ENCODE measurements at places on chromosomes 5 and 9.

GRCh38 chr9:92064711-92065110 lies 50.5 kb downstream of the SPTLC1 start:
- no peak for DNase-seq

DNA sequence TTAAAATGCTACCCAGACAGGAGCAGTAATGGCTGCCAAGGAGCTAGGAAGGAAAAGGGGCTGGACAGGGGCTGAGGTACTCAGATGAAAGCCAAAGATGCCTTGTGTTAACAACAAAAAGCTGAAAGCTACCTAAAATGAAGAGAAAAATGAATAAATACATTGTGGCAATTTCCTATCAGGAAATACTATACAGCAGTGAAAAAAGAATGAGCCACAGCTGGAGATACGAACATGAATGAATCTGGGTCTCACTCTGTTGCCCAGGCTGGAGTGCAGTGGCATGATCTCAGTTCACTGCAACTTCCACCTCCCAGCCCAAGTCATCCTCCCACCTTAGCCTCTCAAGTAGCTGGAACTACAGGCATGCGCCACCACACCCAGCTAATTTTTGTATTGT lies 6.3 kb downstream of the TNIP1 start:
- DNase-seq = no peak

DNA sequence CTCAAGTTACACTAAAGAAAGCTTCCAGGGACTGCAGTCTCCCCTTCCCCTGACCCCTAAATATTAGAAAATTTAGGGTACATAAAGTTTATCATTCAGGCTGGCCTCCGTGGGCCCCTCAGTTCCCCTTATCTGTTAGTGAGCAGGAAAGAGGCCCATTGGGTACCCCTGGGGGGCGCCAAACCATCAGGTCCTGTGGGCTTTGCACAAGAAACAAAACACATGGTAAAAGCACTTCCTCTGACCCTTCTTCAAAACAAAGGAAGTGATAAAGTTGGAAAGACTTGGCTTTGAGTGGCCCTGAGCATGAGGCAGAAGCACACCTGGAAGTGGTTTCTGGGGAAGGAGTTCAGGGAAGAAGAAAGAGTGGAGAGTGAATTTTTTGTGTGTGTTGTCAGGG lies 213.0 kb downstream of the SMARCA2 start:
- DNase-seq = no peak

DNA sequence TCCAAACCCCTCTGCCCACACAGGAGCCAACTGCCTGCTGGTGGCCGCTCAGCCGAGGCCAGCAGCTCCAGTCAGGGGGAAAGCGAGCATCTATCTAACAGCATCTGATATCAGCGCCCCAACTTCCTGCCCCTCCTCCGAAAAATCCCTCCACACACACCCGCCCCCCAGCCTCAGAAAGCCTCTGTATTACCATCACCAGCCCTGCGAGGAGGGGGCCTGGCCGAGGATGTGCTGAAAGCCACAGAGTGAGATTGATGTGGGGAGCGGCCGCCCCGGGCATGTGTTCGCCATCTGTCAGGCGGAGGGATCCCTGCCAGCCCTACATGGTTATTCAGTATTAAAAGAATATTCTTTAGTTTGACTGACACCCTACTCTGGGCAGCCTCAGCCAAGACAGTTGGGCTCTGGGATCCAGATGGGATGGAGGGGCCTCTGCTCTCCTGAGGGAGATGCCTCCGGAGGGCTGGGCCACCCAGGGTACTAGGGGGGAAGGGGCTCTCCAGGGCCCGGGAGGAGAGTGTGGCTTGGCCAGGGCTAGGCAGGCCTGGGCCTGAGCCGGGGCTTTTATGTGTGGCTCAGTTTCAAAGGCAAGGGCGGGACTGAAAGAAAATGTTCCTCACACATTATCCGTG lies 98.0 kb downstream of the HSD17B3 start:
- DNase-seq = no peak

DNA sequence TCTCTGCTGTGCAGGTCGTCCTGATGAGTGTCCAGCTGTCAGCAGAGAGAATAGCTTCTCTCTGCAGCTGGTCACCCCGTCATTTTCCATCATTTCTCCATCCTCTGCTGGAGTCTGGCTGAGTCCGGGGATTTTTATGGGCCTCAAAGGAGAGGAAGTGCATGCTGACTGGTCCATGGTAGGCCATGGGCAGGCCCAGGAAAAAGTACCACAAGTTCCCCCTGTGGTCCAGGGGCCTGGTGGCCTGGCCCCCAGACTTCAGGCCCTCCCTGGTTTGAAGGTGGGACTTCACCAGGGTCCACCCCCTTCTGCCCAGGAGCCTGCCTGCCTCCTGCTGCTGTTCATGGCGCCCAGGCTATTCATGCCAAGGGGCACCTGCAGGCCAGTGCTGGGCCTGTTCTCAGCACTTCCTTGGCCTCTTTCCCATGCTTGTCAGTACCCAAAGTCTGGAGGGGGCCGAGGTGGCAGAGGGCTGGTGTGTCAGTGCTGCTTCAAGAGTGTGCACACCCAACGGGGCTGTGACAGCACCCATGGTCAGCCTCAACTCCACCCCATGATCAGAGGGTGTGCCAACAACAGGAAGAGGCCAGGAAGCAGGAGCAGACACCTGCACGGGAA lies 7.3 kb upstream of the MTMR12 start:
- DNase-seq = no peak

- no peak for DNase-seq
Measured at GRCh38 chr5:172901012-172901780, 58.0 kb upstream of the RPL26L1 start.

- no peak for DNase-seq
Measured at GRCh38 chr5:85998656-85999055, 619.1 kb upstream of the COX7C start.

GRCh38 chr9:3099646-3100045 lies 255.8 kb upstream of the PUM3 start:
- no peak for DNase-seq

DNA sequence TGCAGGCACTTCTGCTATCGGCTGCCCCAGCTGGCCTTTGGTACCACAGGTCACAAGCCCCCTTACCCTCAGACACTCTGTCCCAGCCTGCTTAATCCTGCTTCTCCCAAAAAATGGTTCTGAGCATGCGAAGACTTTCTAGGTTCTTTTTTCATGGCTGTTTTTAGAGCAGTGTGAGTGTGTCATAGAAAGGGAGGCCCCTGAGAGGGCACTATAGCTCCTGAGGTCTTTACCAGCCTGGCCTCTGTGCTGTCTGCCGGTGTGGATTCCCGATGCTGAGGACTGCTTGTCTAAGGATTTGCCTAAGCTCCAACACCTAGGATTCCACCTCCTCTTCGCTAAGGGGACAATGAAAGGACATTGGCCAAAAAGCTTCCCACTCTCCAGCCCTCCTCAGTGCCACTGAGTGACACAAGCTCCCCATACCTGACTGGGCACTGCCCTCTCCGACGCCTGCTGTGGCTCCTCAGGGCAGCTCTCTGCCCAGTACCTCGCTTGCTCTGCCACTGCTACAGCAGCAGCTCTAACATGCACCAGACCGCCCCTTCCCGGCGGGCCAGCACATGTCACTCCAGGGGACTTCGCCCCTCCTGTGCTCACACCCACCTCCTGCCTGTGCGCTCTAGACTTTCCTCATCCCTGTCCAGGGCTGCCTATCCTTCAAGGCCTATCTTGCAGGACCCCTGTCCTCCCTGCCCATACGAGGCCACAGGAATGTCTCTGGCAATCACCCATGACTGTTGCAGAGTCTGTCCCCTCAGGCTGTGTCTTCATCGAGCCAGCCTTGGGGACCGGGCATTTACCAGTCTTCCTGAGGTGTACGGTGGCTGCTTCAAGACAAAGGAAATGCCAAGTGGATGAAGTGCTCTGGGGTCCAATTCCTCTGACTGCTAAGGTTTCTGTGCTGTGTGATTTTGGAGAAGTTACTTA lies 21.0 kb downstream of the MACROH2A1 start:
- no peak for DNase-seq

GRCh38 chr5:3300726-3301125 lies 294.9 kb upstream of the IRX1 start:
- DNase-seq = no peak

- no peak for DNase-seq
Measured at GRCh38 chr5:33415811-33416354, 24.9 kb upstream of the TARS1 start.

DNA sequence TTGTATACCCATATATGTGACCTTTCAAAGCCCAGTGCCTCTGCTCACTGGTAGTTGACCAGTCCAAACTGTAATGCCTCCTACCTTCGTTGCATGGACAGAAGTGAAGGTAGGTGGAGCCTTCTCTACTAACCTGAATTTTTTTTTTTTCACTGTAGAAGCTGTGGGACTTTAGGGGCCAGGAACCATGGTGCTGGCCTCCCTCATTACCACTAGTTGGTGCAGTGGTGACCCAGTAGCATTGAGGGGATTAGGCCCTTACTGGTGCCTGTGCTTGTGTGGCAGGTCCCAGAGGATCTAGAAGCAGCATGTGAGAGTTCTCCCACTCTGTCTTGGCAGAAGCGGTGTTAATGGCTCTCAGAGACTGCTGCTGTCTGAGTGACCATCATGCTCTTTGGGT lies 2.3 kb downstream of the RALGPS1 start:
- no peak for DNase-seq

GRCh38 chr9:2263665-2264064 lies 248.5 kb downstream of the SMARCA2 start:
- DNase-seq = no peak

- DNase-seq = no peak
Measured at GRCh38 chr9:20582150-20582549, 40.1 kb downstream of the MLLT3 start.

DNA sequence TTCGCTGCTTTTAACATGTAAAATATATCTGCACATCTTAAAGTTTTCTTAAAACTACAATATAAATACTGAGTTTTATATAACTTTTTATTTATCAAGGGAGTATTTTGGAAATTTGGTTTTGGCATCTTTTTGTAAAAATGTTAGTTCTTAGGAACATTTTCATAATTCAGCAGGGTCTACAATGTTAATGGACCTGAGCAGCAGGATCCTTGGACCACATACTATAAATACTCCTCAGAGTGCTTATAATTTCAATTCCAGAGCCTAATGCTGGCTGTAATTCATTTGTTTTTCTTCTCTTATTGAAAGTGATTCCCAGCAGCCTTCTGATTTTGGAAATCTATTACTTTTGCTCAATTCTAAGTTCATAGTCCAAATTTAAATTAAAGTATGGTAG lies 1216.2 kb downstream of the MAT2B start:
- DNase-seq = no peak

GRCh38 chr5:145750199-145750598 lies 84.9 kb downstream of the PRELID2 start:
- DNase-seq = no peak

- no peak for DNase-seq
Measured at GRCh38 chr5:40634593-40634992, 45.1 kb upstream of the PTGER4 start.

DNA sequence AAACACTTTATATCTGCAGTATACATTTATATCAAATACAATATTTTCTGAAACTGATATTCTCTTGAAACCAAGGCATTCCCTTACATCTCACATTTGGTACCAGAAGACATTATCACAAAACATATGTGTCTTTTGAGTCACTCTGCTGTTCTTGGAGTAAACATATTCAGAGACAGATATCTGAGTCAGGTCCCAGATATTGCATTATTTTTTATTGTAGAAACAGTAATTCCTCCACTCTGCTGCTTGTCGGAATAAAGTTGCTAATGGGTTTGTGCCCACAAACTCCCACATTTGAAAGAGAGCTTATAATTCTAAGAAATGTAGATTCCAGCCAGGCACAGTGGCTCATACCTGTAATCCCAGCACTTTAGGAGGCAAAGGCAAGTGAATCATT lies 261.1 kb upstream of the DAPK1 start:
- DNase-seq = no peak

DNA sequence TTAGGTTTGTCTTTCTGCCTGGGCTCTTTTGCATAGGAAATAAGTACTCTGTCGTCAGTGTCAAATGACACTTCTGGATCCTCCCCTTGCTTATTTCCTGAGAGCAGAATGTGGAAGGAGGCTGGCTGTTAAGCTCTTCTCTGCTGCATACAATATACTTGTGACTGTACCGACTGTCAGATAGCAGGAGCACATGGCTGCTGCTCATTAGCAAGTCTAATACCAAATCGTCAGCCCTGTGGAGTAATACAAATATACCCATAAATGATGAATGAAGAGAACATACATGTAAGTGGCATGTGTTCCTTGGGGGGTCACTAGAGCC lies at the start of gene GPR151:
TSS of gene GPR151 (minus strand) at position 40 of the 325 bp plus-strand sequence. CDS start 77 bp downstream, outside the sequence.
- no peak for DNase-seq

GRCh38 chr9:120387257-120388002 lies 192.5 kb downstream of the CDK5RAP2 start:
- DNase-seq = no peak

DNA sequence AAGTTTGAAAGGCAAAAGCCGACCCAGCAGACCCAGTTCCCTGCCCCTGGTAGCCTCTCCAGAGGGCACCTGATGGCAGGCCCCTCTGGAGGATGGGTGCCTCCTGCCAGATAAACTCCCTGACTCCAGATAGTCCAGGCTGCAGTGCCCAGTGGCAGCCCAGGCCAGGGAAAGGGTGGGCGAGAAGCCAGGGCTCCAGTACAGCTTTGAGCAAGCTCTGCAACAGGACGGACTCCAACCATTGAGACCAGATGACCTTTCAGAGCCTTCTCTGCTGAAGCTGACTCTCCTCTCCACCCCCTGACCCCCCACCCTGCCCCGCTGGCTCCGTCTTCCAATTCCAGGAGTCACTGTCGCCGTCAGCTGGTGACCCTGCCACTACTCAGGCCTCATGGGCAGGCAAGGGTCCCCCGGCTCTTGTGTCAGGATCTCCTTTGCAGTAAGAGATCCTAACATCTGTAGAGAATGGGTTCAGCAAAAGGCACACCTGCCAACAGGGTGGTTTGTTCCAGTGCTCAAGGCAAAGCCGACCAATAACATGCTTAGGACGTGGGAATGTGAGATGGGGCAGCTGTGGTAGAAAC lies 15.5 kb upstream of the FCN1 start:
- no peak for DNase-seq
